ENCODE measurements at places on chromosomes 11 and 22.

DNA sequence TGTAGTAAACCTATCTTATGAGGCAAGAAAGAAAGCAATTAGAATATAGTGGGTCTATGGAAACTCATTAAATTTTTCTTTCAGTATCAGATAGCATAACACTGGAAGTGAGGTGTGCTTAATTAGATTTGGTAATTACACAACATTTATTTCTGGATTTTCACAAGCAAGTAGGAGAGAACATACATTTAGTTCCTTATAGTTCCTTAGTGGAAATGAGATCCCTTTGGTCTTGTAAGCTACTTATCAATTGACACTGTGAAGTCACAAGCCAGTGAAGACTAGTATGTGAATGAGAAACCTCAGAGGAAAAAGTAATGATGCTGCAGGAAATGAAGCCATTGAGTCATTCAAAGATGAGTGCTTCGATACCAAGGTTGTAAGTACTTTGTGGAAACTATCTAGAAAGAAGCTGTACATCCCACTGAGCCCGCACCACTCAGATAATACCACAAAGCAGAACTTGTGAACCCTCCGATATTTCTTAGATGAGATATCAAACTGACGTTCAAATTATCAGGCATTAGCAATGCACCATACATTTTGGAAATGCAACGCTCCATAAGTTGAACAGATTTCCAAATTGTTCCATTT lies 53.5 kb downstream of the ENTHD1 start:
- no peaks in the 10 kb centered on the region for H3K36me3 ChIP-seq
- H3K4me3 ChIP-seq, result no peak overlapping the region
- H3K27me3 ChIP-seq, result no peaks in the 10 kb centered on the region
- no peak for DNase-seq
- H3K27ac ChIP-seq, result peak overlapping the region; percentile 75

- peaks cover 36% of the 10 kb centered on the region for H3K4me1 ChIP-seq
- no peaks in the 10 kb centered on the region for H3K27me3 ChIP-seq
- DNase-seq, result no peak
- peaks cover 85% of the 10 kb centered on the region for H3K36me3 ChIP-seq
- no peak overlapping the region for H3K27ac ChIP-seq
These were observed 70.9 kb upstream of the SORL1-AS1 start for GRCh38 chr11:121523581-121524232.

DNA sequence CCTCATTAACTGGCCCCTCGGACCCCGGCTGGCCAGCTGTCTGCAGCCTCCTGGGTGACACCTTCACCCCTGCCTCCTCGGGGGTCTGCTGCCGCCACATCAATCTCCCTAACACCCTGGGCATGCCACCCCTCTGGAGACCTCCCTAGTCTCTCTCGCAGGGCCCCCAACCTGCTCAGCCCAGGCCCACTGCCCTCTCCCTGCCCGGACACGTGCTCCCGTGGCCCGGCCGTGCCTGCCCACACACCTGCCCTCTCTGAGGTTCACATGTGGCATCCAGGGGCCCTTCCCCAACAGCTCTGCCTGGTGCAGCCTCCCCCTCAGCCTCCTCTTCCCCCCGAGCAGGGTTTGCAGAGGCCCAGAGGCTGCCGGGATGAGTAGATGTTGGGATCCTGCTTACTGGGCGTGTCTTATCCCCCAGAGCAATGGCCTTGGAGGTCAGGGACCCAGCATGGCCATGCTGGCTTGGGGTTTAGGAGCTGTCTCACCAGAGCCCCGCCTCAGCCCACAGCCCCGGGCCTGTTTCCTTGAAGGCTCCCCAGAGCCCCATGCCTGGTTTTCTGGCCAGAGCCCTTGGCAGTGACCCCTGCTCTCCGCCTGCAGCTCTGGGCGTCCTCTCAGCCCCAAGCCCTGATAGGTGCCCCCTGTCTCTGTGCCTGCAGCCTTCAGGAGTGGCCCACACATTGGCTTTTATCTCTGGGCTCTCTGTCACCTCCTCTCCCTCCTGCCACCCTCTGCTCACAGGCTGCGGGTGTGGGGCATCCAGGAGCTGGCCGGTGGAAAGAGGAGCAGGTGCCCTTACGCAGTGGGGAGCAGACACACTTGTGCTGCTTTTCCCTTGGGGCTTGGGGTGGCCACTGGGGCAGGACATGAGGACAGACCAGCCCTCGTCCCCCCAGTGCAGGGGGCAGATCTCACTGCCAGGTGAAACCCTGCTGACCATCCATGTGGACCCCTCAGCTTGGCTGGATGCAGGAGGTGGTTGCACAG lies 25.7 kb upstream of the SEPTIN5 start:
- no peak overlapping the region for H3K27ac ChIP-seq
- H3K4me3 ChIP-seq, result no peak overlapping the region
- no peak for DNase-seq
- H3K36me3 ChIP-seq, result no peaks in the 10 kb centered on the region
- H3K27me3 ChIP-seq, result peaks cover 8% of the 10 kb centered on the region

GRCh38 chr22:22397875-22398524 lies 110.5 kb downstream of the ZNF280B start:
- H3K36me3 ChIP-seq, result no peaks in the 10 kb centered on the region
- H3K4me1 ChIP-seq, result no peaks in the 10 kb centered on the region
- H3K27me3 ChIP-seq, result peaks cover 2% of the 10 kb centered on the region
- H3K27ac ChIP-seq, result no peak overlapping the region

GRCh38 chr22:17876306-17876831 lies 102.1 kb upstream of the BID start:
- no peaks in the 10 kb centered on the region for H3K4me1 ChIP-seq
- peaks cover 68% of the 10 kb centered on the region for H3K36me3 ChIP-seq
- no peak overlapping the region for H3K27ac ChIP-seq
- no peak overlapping the region for H3K4me3 ChIP-seq

- no peak for DNase-seq
- no peaks in the 10 kb centered on the region for H3K36me3 ChIP-seq
- H3K27me3 ChIP-seq, result no peaks in the 10 kb centered on the region
- no peak overlapping the region for H3K27ac ChIP-seq
- H3K4me3 ChIP-seq, result no peak overlapping the region
These were observed 342.5 kb downstream of the LRRC4C start for GRCh38 chr11:41116970-41117369.

- no peak overlapping the region for H3K27ac ChIP-seq
- H3K4me3 ChIP-seq, result no peak overlapping the region
- H3K36me3 ChIP-seq, result no peaks in the 10 kb centered on the region
These were observed 322.4 kb downstream of the TTC28 start for GRCh38 chr22:28357193-28357592.

DNA sequence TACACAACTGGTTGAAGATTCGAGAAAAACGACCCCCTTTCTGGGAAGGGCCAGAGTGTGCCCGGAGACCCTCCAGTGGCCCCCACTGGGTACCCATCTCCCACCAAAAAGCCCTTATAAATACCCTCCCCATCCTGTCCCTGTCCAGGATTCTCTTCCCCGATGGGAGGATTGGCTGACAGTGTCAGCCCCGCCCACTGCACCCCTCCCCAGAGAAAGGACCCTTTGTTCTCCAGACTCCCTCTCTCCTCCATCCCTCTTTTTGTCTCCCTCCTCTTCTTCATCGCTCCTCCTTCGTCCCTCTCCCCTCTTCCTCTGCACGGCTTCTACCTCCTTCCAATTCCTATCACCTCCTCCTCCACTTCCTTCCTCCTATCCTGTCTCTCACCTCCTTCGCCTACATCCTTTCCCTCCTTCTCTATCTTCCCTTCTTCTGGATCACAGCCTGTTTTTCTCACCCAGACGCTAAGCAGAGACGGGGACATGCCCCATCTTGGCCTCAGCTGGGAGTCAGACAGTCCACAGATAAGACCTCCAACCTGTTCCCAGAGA lies 13.3 kb upstream of the MEN1 start:
- DNase-seq, result no peak
- H3K4me1 ChIP-seq, result no peaks in the 10 kb centered on the region
- no peak overlapping the region for H3K27ac ChIP-seq
- no peaks in the 10 kb centered on the region for H3K27me3 ChIP-seq

- peaks cover 96% of the 10 kb centered on the region for H3K36me3 ChIP-seq
- peaks cover 67% of the 10 kb centered on the region for H3K4me1 ChIP-seq
- H3K4me3 ChIP-seq, result no peak overlapping the region
- DNase-seq, result no peak
- H3K27me3 ChIP-seq, result no peaks in the 10 kb centered on the region
These were observed 27.0 kb upstream of the HIKESHI start for GRCh38 chr11:86274999-86275398.

- H3K4me3 ChIP-seq, result no peak overlapping the region
- DNase-seq, result no peak
- no peak overlapping the region for H3K27ac ChIP-seq
- H3K36me3 ChIP-seq, result no peaks in the 10 kb centered on the region
- no peaks in the 10 kb centered on the region for H3K4me1 ChIP-seq
- H3K27me3 ChIP-seq, result no peaks in the 10 kb centered on the region
These were observed 12.5 kb upstream of the TP53I11 start for GRCh38 chr11:44963136-44963535.

DNA sequence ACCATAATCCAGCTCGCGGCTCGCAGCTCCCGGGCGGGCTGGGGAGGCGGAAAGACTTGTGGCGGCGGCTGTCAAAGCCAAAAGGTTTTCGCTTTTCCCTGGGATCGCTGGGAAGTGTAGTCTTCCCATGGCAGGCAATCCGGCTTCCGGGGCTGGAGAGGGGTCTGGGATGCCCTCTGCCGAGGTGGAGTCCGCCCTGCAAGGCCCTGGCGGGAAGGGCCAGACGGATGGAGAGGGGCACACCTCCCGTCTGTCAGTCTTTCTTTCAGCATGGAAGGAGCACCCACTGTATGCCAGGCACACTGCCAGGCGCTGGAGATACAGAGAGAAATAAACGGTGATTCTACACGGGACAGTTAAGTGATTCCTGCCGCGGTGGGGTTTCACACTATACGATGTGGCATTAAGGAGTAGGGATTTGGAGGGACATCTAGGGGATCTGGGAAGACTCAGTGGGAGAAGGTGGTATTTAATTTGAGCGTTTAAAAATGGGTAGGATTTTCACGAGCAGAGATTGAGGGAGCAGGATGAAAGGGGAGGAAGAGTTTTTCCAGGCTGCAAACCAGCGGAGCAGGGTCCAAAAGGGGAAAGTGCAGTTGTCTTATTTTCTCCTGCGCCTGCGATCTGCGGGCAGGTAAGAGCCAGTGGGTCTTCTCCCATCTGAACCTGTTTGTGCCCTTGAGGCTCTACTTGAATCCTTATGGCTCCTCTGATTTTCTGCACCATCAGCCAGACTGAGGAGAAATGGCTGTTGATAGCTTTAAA lies at the start of gene BACE1:
Gene BACE1, minus strand, starts transcription at position 60 of the 765 bp plus-strand sequence. CDS start 461 bp downstream, outside the sequence.
- H3K36me3 ChIP-seq, result no peaks in the 10 kb centered on the region
- H3K4me3 ChIP-seq, result peak within 1 kb of the TSS; percentile 75
- no peak within 1 kb of the TSS for H3K27ac ChIP-seq
- peaks cover 8% of the 10 kb centered on the region for H3K4me1 ChIP-seq
- DNase-seq, result peak; percentile 51

- H3K4me1 ChIP-seq, result peaks cover 27% of the 10 kb centered on the region
- DNase-seq, result no peak
- H3K27me3 ChIP-seq, result no peaks in the 10 kb centered on the region
- H3K27ac ChIP-seq, result peak overlapping the region; percentile 90
- H3K4me3 ChIP-seq, result peak overlapping the region; percentile 88
- H3K36me3 ChIP-seq, result peaks cover 6% of the 10 kb centered on the region
These were observed 481 bp downstream of the ANGPTL5 start for GRCh38 chr11:101915791-101916291.

GRCh38 chr11:12182676-12183541 lies 72.5 kb downstream of the MICAL2 start:
- H3K36me3 ChIP-seq, result peaks cover 14% of the 10 kb centered on the region
- no peaks in the 10 kb centered on the region for H3K27me3 ChIP-seq
- H3K4me1 ChIP-seq, result peaks cover 48% of the 10 kb centered on the region
- H3K4me3 ChIP-seq, result no peak overlapping the region

GRCh38 chr22:50186181-50186714 lies 535 bp downstream of the TRABD start:
- H3K4me1 ChIP-seq, result peaks cover 39% of the 10 kb centered on the region
- H3K27me3 ChIP-seq, result peaks cover 2% of the 10 kb centered on the region
- peak overlapping the region; percentile 91 for H3K27ac ChIP-seq
- peak overlapping the region; percentile 93 for H3K4me3 ChIP-seq
- no peak for DNase-seq

- H3K27me3 ChIP-seq, result peaks cover 75% of the 10 kb centered on the region
- H3K4me1 ChIP-seq, result peaks cover 36% of the 10 kb centered on the region
- H3K27ac ChIP-seq, result no peak within 1 kb of the TSS
- no peaks in the 10 kb centered on the region for H3K36me3 ChIP-seq
- DNase-seq, result peak; percentile 67
These were observed at the start of gene OSBPL5 for GRCh38 chr11:3165152-3165705. Gene OSBPL5, minus strand, starts transcription at chr11:3165310. Its CDS starts 36,162 bp downstream, at chr11:3129148.

GRCh38 chr11:66987158-66987620 lies 12.1 kb downstream of the C11orf86 start:
- no peak overlapping the region for H3K4me3 ChIP-seq
- peaks cover 2% of the 10 kb centered on the region for H3K4me1 ChIP-seq
- H3K27me3 ChIP-seq, result peaks cover 19% of the 10 kb centered on the region
- H3K36me3 ChIP-seq, result no peaks in the 10 kb centered on the region
- H3K27ac ChIP-seq, result no peak overlapping the region

- H3K36me3 ChIP-seq, result no peaks in the 10 kb centered on the region
- no peak for DNase-seq
- H3K4me3 ChIP-seq, result no peak overlapping the region
- H3K4me1 ChIP-seq, result peaks cover 18% of the 10 kb centered on the region
- H3K27ac ChIP-seq, result no peak overlapping the region
These were observed 34.3 kb upstream of the IGSF9B start for GRCh38 chr11:133991101-133991500.

GRCh38 chr11:4072668-4073285 lies 21.8 kb upstream of the RRM1 start:
- H3K36me3 ChIP-seq, result peaks cover 52% of the 10 kb centered on the region
- peaks cover 52% of the 10 kb centered on the region for H3K4me1 ChIP-seq
- H3K27ac ChIP-seq, result peak overlapping the region; percentile 68
- H3K27me3 ChIP-seq, result no peaks in the 10 kb centered on the region
- DNase-seq, result no peak

- H3K4me3 ChIP-seq, result no peak overlapping the region
- no peak for DNase-seq
- H3K4me1 ChIP-seq, result peaks cover 16% of the 10 kb centered on the region
- no peaks in the 10 kb centered on the region for H3K36me3 ChIP-seq
These were observed 2.1 kb upstream of the GRAMD4 start for GRCh38 chr22:46617986-46618647.

- no peaks in the 10 kb centered on the region for H3K36me3 ChIP-seq
- H3K4me1 ChIP-seq, result no peaks in the 10 kb centered on the region
These were observed 212.5 kb downstream of the CTTN start for GRCh38 chr11:70610566-70611565.

DNA sequence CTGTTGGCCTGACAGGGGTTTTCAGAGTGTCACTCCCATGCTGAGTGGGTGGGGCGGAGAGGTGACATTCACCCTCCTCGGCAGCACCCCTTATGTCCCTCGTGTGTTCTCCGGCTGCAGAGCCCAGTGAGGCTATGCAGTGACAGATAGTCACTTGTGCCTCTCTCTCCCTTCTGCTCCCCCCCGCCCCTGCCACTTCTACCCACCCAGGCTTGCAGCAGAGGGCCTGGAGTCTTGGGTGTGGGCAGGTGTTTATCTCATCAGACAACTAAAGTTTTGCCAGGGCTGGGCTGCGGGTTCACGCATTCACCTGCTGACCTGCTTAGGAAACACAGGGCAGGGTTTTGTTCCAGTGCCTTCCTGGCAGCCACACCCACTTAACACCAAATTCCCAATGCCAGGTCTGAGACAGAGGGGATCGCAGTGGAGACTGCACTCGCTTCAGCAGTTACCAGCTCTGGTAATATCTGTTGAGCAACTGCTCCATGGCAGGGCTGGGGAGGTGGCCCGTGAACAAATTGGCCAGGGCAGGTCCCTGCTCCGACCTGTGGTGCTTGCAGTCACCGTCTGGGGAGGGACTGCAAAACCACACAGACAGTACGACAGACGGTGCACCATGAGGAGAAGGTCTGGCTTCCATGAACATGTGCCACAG lies 50.5 kb upstream of the ADA2 start:
- no peaks in the 10 kb centered on the region for H3K27me3 ChIP-seq
- DNase-seq, result no peak
- H3K27ac ChIP-seq, result no peak overlapping the region
- H3K4me3 ChIP-seq, result no peak overlapping the region
- H3K36me3 ChIP-seq, result no peaks in the 10 kb centered on the region

Data from activated T-cell treated with anti-CD3 and anti-CD28 coated beads, Interleukin-2, amount 50 U/mL, for 24 hours (primary cell).